Activated CD4-positive, alpha-beta T cell treated with anti-CD3 and anti-CD28 coated beads, Interleukin-2, amount 50 U/mL, for 4 hours (primary cell): ENCODE measurements at places on chromosomes 12 and 14.

- DNase-seq = no peak
Measured at GRCh38 chr14:95483309-95484165, 32.9 kb downstream of the SYNE3 start.

DNA sequence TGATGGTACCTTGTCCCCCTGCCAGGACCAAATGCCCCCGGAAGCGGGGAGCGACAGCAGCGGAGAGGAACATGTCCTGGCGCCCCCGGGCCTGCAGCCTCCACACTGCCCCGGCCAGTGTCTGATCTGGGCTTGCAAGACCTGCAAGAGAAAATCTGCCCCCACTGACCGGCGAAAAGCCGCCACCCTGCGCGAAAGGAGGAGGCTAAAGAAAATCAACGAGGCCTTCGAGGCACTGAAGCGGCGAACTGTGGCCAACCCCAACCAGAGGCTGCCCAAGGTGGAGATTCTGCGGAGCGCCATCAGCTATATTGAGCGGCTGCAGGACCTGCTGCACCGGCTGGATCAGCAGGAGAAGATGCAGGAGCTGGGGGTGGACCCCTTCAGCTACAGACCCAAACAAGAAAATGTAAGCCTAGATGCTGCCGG lies 410 bp downstream of the MYF6 start:
- no peak for DNase-seq

DNA sequence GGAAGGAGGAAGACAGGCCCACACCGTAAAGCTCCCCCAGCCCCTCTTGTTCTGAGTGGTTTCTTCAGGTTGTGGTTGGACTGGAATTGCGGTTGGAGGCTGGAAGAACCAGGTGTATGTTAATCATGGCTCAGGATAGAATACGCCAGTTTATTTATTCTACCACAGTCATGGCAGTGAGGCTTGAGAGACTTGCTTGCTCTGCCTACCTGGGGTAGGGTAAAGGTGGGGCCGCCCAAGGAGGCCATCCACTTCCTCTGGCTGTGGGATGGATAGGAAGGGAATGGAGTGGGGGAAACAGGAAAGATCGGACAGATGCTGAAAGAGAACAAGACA lies 8.1 kb downstream of the SHMT2 start:
- DNase-seq = no peak

GRCh38 chr12:71954861-71955260 lies 16.2 kb downstream of the TPH2 start:
- DNase-seq = no peak

GRCh38 chr12:111791507-111791906 lies 24.8 kb downstream of the ALDH2 start:
- no peak for DNase-seq

- no peak for DNase-seq
Measured at GRCh38 chr12:120761519-120761934, 35.9 kb downstream of the ACADS start.

DNA sequence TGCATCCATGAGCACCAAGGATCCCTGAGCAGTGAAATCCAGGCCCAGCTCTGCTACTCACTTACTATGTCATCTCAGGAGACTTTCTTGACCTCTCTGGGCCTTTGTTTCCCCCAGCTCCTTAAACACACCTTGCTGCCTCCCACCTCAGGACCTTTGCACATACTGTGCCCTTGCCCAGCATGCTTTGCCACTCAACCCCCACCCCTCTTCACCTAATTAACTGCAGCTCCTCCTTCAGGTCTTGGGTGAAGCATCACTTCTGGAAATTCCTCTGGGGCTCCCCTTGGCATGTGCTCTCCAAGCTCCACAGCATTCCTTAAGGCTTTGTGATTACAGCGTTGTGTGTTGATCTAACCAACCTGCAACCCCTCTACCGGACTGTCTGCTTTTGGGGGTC lies 15.9 kb downstream of the WSCD2 start:
- DNase-seq = no peak

- DNase-seq = no peak
Measured at GRCh38 chr12:119679081-119679480, 11.1 kb downstream of the PRKAB1 start.

DNA sequence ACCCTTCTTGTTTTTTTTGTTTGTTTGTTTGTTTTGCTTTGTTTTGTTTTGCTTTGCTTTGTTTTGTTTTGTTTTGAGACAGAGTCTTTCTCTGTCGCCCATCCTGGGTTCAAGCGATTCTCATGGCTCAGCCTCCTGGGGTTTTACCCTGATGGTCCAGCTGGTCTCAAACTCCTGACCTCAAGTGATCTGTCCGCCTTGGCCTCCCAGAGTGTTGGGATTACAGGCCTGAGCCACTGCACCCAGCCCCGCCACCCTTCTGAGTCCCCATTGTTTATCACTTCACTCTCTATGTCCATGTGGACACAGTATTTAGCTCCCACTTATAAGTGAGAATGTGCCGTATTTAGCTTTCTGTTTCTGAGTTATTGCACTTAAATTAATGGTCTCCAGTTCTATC lies 36.9 kb upstream of the BICD1 start:
- DNase-seq = no peak

DNA sequence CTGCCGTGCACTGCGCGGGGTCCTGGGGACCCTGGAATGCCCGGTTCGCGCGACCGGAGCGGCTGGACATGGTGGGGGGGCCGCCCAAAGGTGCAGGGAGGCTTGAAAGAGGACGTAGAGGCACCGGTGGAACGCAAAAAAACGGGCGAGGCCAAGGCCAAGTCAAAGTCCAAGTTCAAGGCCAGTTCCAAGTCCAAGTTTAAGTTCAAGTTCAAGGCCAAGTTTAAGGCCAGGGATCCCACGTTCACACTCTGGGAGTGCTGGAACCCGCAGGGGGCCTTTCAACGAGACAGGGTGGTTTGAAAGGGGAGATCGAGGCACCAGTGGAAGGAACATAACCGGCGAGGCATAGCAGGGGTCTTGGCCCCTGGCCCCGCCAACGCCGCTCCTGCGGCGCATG lies 317.6 kb downstream of the ALG10 start:
- no peak for DNase-seq

DNA sequence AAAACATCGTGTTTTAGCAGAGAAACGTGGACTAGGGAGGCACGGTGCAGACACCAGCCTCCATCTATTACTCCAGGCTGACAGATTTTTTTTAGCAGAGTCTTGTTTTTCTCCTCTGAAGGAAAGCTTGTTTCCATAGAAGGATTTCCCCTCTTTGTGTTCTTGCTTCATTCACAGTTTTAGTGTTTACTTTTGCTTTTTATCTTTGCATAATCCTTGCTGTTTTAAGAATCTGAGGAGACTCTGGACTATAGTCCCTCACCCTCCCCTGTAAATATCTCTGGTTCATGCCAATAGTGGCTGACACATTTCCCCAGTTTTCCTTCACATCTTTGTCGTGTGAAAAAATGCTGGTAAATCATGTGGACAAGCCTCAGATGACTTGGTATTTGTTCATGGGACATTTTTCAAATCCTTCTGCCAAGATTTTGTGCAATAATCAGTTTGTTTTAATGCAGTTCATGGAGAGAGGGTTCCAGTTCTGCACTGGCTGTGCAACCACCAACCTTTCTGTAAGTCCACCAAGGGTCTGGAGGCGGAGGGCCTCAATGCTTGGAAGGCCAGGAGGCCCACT lies 39.9 kb upstream of the TMCC3 start:
- no peak for DNase-seq

GRCh38 chr14:67665868-67666267 lies 8.6 kb downstream of the VTI1B start:
- no peak for DNase-seq

DNA sequence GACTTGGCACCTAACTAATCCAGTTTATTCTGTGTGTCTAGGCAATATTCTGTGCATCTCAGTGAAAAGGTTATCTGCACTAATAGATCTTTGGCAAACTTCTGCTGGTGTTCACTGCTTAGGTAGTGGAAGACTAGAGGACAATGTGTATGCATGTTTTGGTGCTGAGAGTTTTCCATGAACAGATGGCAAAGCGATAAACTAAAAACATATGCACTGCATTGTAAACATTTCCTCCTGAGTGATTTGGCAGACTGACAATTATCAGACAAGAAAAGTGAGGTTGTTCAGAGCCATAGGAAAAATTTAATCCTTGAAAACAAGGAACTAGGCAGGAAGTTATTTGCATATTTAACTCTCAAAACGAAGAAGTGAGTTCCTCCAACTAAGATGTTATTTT lies 400.4 kb downstream of the ATP23 start:
- DNase-seq = no peak

- no peak for DNase-seq
Measured at GRCh38 chr14:53701108-53701875, 255.3 kb downstream of the BMP4 start.

GRCh38 chr14:103337794-103338193 lies 3.8 kb downstream of the EIF5 start:
- DNase-seq = no peak

- no peak for DNase-seq
Measured at GRCh38 chr14:70032447-70032846, 153.2 kb downstream of the SMOC1 start.

GRCh38 chr12:110073049-110073831 lies 24.9 kb upstream of the C12orf76 start:
- DNase-seq = peak; percentile 11

DNA sequence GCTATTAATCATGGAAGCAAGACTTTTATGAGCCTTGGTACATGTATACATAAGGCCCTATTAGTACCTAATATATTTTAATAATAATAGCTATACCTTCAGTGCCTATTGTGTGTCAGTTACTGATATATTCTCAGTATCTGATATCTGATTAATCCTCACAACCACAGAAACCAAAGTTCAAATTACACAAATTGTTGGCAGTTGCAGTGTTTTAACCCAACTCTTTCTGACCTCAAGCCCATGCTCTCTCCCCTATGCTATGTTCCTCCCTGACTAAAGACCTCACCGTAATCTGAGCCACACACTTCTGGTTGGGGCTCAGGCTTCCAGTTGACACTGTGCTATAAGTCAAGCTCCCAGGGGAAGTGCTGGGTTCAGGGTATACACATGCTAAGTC lies 214.4 kb downstream of the SPTSSA start:
- DNase-seq = no peak

DNA sequence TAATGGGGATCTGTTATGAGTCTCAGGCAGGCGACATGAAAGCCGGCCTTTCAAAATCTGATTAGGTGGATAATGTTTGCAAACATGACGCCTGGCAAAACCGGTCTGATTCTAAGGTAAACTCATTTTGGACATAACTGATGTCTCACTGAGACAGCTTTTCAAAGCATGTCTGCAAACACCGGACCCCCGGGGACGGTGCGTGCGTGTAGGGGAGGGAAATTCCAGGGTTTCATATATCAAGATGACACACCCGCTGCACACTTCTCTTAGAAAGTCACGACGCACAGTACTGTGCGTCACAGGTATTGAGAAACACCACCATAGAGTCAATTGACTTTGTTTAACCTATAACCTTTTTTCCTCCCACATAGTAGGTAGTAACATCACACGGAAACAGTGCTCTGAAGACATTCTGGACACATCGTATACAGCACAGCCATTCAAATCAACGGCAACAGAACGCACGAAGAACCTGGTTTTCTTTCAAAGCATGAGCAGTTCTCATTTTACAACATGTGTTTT lies 43.9 kb upstream of the TESC start:
- no peak for DNase-seq

- no peak for DNase-seq
Measured at GRCh38 chr12:104784592-104784991, 173.5 kb downstream of the SLC41A2 start.

DNA sequence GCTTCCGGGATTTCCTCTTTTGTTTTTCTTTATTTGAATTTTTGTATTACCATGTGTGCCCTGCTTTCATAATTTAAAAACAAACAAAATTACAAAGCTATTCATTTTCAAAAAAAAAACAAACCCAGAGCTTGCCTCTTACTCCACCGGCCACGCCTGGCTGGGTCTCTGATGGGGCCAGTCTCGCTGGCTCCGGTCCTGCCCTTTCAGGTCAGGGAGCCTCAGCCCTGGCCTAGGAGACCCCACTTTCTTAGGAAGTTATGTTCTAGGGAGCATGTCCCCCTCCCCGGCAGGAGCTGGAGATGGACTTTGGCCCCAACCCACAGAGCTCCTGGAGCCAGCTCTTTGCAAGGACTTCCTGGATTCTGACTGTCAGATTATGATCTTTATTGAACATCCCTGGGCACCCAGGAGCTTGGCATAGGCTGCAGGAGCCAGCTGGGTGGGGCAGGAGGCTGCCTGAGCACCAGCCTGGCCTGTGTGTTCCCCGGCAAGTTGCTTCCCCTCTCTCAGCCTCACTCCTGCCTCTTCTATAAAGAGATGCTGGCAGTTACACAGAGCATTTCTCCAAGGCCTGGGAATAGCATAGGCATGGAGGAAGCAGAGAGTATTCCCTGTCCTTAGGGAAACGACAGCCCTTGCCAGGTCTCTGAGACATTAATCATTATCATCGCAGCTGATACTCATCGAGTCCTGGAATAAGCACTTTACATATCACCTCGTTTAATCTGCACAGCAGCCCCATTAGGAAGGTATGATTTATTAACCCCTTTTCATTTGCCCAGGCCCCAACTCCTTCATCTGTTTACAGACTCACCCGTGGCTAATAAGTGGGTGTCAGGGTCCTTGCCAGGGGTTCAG lies 3.5 kb downstream of the DEGS2 start:
- no peak for DNase-seq

DNA sequence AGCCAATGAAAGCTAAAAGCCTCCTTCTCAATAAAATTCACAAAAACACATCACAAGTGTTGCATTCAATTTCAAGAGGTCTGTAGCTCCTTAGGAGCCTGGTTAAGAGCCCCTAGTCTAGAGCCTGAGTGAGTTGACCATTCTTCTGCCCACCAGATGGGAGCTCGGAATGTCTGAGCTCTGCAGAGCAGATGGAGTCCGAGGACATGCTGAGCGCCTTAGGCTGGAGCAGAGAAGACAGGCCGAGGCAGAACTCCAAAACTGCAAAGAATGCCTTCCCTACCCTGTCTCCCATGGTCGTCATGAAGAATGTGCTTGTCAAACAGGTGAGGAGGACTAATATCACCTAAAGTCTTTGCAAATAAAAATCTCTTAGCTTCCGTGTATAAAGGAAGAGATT lies 11.6 kb downstream of the CIPC start:
- DNase-seq = no peak

DNA sequence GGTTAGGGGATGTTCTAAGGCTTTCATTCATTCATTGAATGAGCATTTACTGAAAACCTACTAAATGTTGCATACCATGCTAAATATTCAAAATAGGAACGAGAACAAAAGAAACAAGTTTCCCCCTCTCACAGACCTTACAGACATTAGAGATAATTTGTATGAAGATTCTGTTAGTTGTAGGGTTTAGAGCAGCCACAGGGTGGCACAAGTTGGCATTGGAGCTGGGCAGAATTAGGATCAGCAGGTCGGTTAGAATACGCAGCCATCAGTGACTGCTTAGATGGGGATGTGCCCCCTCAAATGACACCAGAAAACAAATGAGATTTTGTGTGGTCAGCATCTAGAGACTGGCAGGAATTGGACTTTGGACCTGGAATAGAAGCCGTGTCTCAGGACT lies 166.3 kb upstream of the DAAM1 start:
- DNase-seq = no peak

DNA sequence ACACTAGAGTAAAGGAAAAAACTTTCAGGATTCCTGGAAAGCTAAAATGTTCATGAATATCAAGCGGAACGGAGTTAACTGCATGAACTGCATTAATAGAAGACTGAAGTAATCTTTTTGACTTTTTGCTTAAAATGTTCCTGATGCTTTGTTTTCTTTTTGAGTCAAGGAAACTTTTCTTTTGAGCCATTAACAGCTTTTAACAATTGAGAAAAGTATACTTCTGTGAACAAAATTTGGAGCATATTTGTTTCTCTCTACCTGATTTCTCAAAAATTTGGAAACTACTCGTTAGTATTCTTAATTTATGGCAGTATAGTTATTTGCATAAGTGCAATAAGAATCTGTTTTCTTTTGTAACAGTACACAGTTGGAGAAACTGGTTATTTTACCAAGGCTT lies 78.5 kb downstream of the CALM1 start:
- no peak for DNase-seq
